ENCODE measurements at places on chromosomes 1 and 21.
A peak's percentile ranks its signal among the peaks of the same experiment; 100 is the strongest.

DNA sequence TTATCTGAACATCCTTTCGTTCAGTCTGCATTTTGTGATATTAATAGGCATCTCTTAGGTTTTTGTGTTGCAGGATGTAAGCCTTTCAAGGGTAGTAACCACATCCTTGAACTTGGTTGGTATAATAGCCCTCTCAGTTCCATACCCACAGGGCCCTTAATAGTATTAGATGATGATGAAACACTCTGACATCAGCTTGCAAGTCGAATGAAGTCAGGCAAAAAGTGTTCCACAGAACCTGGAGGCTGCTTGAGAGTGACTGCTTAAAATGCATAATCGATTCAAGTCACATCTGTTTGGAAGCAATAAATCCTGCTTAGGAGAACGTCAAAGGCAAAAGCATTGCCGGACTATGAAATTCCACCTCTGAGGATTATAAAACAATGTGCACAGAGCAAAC, 415.6 kb upstream of the KAZN start:
- no peak for DNase-seq

GRCh38 chr1:151619489-151620093, 7.7 kb downstream of the SNX27 start:
- DNase-seq = peak; percentile 66

DNA sequence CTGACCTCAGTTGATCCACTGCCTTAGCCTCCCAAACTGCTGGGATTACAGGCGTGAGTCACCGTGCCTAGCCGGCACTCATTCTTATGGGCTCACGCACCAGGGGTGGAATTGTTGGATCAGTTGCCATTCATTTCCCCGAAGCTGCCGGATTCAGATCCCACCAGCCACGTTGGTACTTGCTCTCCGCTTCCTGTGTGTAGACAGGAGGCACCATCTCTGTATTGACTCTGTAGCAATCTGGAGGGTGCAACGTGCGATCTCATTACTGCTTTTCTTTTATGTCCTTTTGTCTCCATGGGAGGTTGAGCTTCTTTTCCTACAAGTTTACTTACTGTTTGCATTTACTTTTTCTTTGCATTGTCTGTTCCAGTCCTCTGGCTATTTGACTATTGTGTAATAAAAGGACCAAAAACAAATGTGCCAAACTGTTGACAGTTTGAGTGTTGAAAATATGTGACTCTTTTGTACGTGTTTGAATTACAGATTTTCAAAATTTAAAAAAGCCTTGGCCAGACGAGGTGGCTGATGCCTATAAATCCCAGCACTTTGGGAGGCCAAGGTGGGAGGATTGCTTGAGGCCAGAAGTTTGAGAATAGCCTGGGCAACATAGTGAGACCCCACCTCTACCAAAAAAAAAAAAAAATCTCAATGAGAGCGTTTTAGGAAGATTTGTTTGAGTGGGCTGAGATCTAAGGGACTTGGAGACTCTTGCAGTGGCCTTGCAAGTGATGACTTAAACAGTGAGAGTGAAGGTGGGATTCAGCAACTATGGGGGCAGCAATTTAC, 39.1 kb downstream of the SPSB1 start:
- DNase-seq = no peak

DNA sequence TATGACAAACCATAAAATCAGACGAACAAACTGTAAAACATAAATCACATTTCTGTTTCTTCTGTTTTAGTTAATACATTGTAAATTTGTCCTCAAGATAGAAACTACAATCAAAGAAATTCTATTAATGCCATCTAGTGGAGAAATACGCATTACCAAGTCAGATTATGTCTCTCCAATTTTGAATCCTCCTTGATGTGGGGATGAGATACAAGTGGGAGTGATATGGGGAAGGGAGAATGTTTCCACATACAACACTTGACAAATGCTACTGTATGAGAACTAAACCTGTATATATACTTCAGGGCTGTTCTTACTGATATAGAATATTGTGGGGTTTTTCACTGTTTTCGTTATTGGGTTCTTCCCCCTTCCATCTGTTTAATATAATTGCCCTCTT, 2.6 kb downstream of the HFM1 start:
- no peak for DNase-seq

DNA sequence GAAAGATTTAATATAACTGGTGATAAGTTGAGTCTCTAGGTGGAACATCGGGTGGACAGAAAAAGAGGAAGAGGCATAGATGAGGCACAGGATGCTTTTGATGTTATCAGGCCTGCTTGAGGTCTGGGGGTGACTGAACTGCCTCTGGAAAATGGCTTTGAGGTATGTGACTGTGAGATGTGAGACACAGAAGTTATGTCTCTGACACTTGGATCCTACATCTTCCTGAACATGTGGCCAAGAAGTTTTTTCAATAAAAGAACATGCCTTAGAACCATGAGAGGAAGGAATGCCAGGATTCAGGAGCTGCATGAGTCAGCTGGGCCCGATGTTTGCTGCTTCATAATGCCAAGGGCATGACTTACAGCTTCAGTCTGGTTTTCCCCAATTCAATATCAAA, 11.5 kb upstream of the AIM2 start:
- DNase-seq = peak; percentile 72

DNA sequence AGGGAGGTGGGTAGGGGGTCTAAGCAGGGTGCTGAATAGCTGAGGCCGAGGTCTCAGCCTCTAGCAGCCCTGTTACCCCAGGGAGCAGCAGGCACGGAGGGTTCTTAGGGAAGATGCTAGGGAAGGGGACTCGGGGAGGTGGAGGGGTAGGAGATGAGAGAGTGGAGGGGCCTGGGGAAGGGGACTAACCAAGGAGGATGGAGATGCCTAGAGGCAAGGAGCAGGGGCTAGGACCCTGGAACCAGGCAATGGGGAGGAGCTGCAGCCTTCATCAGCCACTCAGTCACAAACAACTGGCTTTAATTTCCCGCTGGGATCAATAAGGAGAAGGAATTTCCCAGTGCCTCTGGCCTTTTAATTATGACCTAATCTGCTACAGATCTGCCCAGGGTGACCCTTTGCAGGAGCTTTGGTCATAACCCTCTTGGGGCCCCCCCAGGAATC, 2.9 kb upstream of the CRABP2 start:
- no peak for DNase-seq

DNA sequence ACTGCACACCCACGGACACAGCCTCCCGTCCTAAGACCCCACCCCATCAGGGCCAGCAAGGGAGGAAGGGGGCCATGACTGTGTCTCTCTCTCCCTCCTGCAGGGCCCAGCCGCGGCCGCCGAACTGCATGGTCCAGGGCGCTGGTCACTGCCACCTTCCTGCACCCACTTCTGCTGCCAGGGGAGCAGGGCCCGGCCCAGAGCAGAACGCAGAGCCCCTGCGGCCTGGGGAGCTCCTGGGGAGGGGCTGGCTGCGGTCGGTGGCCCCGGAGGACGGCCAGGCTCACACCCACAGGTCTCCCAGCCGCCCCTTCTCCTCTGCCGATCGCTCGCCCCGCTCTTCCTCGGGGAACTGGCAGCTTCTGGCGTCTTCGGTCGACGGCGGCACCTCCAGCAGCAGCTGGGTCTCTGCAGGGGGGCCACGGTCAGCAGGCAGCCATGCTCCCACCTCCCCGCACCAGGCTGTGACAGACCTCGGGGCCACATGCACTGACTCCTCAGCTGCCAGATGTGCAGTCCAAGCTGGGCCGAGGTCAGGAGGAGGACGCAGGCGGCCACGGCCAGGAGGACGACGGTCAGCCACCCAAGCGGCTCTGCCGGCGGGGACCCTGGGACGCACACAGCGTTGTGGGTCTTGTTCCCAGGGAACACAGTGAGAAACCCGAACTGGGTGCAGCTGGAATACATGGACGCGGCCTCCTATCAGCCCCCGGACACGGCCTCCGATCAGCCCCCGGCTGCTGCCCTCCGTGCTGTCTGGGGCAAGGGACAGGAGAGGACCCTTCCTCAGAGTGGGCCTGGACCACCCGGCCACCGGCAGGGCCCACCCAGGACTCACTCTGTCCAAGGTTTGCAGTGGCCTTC, 2.6 kb downstream of the TNFRSF18 start:
- DNase-seq = no peak

- no peak for DNase-seq
Measured at GRCh38 chr1:5311634-5312292, 657.4 kb downstream of the AJAP1 start.

GRCh38 chr1:202160377-202160940, at the start of gene PTPN7:
Gene PTPN7, minus strand, starts transcription at chr1:202160602. Its CDS starts 1,200 bp downstream, at chr1:202159402.
- peak; percentile 58 for DNase-seq
